ENCODE measurements at places on chromosomes 5 and 9.

- no peak for DNase-seq
These were observed 3.1 kb upstream of the DMAC1 start for GRCh38 chr9:7802666-7803065.

DNA sequence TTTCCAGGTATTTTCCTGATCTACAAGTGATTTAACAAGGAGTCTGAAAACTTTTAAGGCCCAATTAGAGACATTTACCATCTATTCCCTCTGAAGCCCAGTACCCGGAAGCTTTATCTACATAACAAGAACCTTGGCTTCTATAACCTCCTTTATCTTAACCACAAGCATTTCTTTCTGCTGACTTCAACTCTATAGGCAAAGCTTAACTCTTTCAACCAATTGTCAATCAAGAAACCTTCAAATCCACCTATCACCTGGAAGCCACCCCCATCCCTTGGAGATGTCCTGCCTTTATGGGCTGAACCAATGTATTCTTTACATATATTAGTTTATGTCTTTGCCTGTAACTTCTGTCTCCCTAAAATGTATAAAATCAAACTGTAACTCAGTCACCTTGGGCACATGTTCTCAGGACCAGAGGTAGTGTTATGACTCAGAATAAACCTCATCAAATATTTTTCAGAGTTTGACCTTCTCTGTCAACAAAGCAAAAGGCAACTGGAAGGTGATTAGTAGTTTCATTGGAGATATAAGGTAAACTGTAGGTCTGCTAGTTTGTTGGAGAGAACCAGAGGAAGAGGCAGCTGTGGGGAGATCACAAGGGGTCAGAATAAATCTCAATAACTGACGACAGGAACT, 13.0 kb upstream of the RIMOC1 start:
- no peak for DNase-seq

DNA sequence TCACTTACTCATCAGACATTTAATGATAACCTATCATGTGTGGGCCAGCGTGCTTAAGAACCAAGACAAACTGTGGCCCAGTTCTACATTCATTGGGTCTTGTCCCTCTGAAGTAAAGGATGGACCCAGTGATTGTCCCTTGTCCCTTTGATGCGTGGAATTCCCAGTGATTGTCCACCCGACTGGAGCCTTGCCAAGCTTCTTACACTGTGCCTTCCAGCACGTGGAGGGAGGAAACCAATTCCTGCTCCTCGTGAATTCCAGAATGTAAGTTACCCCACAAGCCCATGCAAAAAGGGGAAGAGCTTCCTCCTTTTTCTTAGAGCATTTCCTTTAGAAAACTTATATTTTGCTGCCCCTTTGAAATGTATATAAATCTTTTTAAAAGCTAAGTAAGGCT, 7.9 kb downstream of the CKMT2 start:
- no peak for DNase-seq

DNA sequence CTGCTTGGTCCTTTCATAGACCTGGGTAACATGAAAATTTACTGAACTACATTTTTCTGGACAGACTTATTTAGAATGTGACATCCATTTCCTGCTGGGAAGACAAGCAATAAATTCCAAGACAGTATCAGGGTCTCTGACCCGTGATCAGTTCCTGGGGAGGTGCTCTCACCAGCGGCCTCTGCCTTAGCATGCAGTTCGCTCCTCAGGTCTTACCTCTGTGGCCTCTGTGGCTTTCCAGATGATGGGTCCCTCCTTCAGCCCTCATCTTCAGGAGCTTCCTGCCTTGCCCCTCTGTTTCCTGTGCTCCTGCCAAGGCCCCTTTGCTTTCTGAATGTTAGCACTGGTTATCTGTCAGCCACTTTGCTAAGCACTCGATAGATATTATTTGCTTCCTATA, 66.4 kb downstream of the CMYA5 start:
- no peak for DNase-seq

GRCh38 chr9:134987906-134988700, 70.4 kb upstream of the FCN1 start:
- DNase-seq: no peak

- DNase-seq: no peak
These were observed 83.1 kb downstream of the FER start for GRCh38 chr5:108830705-108831276.
